ENCODE measurements at places on chromosomes 16 and 17.

DNA sequence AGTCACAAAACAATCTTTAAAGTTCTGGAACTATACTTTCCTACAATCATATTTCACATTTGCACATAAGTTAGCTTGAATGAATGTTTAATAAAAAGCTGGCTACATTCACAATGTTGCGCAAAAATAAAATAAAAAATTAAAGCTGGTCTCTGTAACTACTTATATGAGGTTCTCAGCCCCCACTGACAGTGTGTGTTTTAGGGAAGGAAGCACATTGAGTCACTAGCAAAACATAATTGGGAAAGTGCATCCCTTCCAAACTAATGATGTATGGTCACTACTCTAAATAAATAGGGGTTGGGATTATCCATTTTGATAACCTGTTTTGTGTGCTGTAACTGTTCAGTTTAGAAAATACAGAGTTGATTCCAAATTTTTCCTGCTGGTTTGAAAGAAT is 251.9 kb downstream of the IRX3 start:
- DNase-seq: no peak

- no peak for DNase-seq
Measured at GRCh38 chr17:7235693-7236665, 1.7 kb upstream of the DVL2 start.

- DNase-seq: no peak
Measured at GRCh38 chr16:76483307-76483909, 206.2 kb downstream of the CNTNAP4 start.

DNA sequence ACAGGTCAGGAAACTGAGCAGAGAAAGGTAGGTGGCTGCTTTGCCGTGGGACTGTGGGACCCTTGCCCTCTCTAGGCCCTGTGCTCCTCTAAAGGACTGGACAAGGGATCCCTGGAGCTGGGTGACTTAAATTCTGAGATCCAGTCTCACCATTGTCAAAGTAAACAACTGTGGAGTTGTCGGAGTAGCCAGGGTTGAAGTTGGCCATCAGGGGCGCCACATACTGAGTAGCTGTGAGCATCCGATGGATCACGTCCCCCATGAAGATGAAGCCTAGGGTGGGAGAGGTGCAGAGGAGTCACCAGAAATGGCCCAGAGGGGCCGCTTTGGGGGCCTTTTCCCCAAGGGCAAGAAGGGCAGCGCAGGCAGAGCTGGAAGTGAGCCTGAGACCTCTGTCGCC is 43.5 kb downstream of the PLXDC1 start:
- no peak for DNase-seq

GRCh38 chr16:17162560-17162959 is 308.2 kb downstream of the XYLT1 start:
- DNase-seq: no peak

GRCh38 chr16:89547860-89548259 is 12.6 kb upstream of the RPL13 start:
- DNase-seq: no peak

GRCh38 chr16:49643429-49644144 is 212.3 kb downstream of the ZNF423 start:
- no peak for DNase-seq

DNA sequence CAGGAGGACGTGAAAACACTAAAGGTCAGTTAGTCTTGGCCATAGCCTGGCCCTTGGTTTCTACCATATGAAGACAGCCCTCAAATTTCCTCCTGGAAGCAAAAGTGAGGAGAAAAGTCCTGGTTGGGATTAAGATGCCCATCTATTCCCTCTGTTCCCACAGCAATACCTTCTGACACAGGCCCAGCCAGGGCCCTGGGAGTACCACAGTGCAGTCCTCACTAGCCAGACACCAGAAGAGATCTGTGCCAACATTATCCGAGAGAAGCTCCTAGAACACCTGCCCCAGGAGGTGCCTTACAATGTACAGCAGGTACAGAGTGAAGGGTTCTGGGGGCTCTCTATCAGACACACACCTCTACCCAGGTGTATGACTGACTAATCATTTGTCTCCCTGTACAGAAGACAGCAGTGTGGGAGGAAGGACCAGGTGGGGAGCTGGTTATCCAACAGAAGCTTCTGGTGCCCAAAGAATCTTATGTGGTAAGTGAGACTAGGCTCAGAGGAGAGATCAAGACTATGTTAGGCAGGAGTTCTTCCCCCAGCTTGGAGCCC is 4.1 kb downstream of the ERAL1 start:
- no peak for DNase-seq

DNA sequence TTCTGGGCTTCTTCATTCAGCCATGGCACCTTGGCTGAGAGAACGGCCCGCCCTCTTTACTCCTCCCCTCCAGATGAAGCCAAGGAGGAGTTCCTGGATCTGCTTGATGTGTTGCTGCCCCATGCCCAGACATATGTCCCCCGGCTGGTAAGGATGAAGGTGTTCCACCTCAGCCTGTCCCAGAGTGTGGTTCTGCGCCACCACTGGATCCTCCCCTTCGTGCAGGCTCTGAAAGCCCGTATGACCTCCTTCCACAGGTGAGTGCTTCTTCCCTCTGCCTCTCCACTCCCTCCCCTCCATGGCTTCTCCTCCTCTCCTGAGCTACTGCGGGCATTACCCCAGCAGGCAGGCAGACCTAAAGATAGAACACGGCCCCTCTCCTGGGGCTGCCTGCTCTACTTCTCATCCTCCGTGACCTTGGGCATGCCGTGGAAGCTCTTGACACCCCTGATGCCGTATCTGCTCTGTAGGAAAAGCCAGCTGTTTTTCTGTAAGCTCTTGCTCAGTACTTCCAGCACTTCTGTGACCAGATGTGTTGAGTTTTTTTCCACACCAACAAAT is 8.7 kb downstream of the USB1 start:
- DNase-seq: no peak

- peak; percentile 94 for DNase-seq
Measured at GRCh38 chr16:86854058-86854621, 275.8 kb downstream of the FOXL1 start.

- DNase-seq: peak; percentile 87
Measured at GRCh38 chr17:18181358-18181757, 2.3 kb upstream of the ALKBH5 start.

- DNase-seq: no peak
Measured at GRCh38 chr17:1872254-1872653, 42.4 kb downstream of the RPA1 start.

DNA sequence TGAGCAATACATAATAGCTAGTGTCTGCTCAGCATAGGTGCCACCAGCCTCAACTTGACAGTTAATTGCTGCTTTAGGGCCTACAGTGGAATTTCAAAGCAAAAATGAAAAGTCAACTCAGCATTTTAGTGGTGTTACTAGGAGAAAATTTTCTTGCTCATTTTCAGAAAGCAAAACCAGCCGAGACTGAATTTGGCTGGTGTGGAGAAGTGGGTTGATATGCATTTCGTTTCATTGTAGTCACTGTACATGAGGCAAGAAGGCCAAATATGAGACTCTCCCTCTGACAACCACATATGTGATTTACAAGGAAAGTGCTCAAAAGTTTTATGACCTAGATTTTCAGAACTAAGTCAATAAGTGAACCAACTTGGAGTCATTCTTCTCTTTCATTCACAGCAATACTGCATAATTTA is 54.0 kb downstream of the DUSP14 start:
- peak; percentile 22 for DNase-seq

- no peak for DNase-seq
Measured at GRCh38 chr16:57150682-57151330, 35.0 kb downstream of the PSME3IP1 start.

- DNase-seq: no peak
Measured at GRCh38 chr17:17806035-17806434, 30.8 kb downstream of the SREBF1 start.

GRCh38 chr16:59783191-59783590 is 1049.1 kb upstream of the GOT2 start:
- no peak for DNase-seq

DNA sequence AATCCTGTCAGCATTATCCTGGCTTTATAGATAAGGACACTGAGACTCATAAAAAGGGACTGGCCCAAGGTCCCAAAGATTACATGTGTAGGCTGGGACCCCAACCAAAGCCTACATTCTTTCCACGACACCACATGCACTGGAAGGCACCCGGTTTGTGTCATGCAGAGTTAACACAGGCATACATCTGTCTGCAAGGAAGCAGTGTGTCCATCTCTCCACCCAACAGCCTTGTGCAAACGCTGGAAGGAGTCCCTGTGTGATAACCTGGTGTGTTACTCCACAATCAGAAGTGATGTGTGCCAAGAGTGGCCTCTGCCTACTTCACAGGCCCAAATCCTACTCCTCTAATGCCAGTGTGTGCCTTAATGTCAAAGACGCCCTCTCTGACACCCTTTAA is 139.8 kb downstream of the PARN start:
- no peak for DNase-seq

GRCh38 chr17:49468811-49469385 is 26.2 kb upstream of the NGFR start:
- DNase-seq: peak; percentile 38

- DNase-seq: no peak
Measured at GRCh38 chr17:35299135-35299534, 56.3 kb downstream of the SLFN5 start.

DNA sequence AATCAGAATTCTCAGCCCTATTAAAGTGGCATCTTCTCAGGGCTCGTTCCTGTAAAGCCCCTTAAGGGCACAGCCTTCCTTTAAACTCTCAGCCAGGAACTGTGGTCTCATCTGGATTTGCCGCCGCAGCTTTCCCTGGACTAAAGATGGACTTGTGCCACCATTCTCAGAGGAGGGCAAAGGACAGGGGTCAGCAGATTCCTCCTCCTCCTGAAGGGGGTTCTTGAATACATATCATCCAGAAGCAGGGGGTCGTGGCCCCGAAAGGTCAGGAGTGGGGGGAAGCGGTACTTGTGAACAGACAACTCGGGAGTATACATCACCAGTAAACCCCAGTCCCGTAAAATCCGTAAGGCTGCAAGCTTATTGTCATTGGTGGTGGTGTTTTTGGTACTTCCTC is 174.8 kb downstream of the RPTOR start:
- no peak for DNase-seq

- DNase-seq: no peak
Measured at GRCh38 chr17:77407321-77408277, 266.8 kb downstream of the SEC14L1 start.

GRCh38 chr17:13520899-13521572 is 80.7 kb downstream of the HS3ST3A1 start:
- no peak for DNase-seq

GRCh38 chr17:60729854-60730253 is 52.2 kb downstream of the BCAS3 start:
- no peak for DNase-seq

GRCh38 chr16:67966549-67967182 is 1.8 kb downstream of the SLC12A4 start:
- no peak for DNase-seq

- DNase-seq: no peak
Measured at GRCh38 chr17:31916491-31917064, 15.1 kb upstream of the UTP6 start.

- no peak for DNase-seq
Measured at GRCh38 chr17:48755356-48755755, 26.8 kb upstream of the HOXB13 start.

- peak; percentile 70 for DNase-seq
Measured at GRCh38 chr17:39026980-39027451, 59.8 kb upstream of the FBXO47 start.

DNA sequence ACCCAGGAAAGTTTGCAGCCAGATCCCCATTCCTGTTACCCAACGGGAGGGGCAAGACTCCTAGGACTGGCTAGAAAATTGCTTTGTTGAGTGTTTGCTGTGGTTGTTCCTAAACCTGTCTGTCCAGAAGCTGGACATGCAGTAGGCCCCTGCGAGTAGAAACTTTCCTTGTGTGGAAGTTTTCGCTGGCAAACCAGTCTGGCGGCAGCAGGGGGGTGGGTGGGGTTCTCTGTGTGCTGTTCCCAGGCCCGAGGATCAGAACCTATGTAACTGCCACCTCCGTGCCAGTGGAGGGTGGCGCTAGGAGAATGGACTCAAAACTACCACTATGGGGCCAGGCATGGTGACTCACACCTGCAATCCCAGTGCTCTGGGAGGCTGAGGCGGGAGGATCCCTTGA is 9.2 kb downstream of the SGSM2 start:
- no peak for DNase-seq

DNA sequence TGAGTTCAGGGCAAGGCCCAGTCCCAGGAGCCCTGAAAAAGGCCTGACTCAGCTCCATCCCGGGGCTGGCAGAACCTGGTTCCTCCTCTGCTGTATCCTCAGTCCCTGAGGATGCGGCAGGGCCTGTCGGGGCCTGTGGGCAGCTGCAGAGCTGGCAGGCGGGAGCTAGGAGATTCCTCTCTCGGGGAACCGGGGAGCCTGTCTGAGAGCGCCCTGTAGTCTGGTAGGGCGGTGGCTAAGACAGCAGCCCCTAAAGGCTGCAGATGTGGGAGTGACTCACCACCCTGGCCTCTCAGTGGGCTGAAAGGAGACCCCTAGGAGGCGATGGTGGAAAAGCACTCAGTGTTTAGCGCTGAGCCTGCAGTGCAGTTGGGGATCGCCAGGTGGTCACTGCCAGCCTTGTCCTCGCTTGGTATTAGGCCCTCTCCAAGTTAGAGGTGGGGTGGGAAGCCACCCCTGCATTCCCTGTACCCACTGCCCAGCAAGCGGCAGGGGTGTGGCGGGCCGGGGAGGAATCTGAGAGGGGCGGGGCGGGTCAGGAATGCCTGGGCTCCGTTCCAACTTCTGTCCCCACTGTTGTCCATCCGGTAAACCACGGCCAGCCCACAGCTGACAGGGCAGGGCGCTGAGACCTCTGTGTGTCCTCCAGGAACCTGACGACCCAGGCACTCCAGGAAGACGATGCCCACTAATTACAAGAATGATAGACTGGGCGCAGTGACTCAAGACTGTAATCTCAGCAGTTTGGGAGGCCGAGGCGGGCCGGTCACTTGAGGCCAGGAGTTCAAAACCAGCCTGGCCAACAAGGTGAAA is 29.5 kb upstream of the CDH1 start:
- DNase-seq: peak; percentile 51

DNA sequence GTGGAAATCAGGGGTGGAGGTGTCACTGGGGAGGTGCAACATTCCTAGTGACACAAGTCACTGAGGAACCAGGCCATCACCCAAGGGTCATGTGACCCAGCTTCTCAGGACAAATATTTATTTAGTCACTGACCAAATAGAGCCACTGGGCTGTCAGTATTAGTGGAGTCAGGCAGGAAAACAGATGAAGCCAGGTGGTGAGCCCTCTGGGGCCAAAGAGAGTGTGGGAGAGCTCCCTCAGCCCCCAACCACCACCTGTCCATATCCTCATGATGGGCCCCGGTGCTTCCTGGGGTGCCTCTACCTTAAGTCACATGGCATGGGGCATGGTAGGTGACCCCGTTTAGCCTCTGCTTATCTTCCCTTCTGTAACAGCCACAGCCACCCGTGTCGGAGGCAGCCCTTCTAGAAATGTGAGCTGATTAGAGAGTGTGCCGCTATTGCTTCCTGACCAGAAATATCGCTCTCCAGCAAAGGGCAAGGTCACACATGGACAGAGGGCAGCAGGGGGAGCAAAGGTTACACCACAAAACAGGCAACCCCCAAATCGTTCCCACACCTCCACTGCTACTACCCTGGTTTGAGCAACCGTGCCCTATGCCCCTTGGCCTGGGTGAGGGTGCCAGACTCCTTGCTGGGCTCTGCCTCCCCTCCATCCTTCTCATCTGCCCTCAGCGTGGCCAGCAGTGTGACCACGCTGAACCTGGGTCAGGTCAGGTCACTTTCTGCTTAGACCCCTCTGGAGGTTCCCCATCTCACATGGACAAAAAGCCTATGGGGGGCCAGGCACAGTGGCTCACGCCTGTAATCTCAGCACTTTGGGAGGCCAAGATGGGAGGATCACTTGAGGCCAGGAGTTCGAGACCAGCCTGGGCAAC is 8.6 kb upstream of the AKTIP start:
- DNase-seq: no peak
